Activated CD4-positive, CD25-positive, alpha-beta regulatory T cell (primary cell): ENCODE measurements at places on chromosomes 2 and 18.

DNA sequence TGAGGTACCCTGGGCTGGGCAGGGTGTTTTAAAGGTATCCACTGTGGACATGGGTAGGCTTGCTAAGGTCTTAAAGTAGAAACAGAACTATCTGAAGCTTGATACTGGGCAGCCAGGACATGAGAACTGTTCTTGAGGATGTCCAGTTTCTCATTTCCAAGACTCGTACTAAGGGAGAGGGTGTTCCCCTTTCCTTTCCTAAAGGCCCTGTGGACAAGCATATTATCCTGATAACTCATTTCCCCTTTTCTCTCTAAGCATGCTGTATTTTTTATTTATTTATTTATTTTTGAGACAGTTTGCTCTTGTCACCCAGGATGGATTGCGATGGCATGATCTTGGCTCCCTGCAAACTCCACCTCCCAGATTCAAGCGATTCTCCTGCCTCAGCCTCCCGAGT lies 273.6 kb downstream of the PRKCE start:
- no peak for DNase-seq

DNA sequence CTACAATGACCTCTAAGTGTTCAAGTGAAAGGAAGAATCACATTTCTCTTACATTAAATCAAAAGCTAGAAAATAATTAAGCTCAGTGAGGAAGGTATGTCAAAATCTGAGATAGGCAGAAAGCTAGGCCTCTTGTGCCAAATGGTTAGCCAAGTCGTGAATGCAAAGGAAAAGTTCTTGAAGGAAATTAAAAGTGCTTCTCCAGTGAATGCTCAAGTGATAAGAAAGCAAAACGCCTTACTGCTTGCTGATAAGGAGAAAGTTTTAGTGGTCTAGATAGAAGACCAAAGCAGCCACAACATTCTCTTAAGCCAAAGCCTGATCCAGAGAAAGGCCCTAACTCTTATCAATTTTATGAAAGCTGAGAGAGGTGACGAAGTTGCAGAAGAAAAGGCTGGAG lies 932.3 kb upstream of the ACVR2A start:
- DNase-seq = no peak

DNA sequence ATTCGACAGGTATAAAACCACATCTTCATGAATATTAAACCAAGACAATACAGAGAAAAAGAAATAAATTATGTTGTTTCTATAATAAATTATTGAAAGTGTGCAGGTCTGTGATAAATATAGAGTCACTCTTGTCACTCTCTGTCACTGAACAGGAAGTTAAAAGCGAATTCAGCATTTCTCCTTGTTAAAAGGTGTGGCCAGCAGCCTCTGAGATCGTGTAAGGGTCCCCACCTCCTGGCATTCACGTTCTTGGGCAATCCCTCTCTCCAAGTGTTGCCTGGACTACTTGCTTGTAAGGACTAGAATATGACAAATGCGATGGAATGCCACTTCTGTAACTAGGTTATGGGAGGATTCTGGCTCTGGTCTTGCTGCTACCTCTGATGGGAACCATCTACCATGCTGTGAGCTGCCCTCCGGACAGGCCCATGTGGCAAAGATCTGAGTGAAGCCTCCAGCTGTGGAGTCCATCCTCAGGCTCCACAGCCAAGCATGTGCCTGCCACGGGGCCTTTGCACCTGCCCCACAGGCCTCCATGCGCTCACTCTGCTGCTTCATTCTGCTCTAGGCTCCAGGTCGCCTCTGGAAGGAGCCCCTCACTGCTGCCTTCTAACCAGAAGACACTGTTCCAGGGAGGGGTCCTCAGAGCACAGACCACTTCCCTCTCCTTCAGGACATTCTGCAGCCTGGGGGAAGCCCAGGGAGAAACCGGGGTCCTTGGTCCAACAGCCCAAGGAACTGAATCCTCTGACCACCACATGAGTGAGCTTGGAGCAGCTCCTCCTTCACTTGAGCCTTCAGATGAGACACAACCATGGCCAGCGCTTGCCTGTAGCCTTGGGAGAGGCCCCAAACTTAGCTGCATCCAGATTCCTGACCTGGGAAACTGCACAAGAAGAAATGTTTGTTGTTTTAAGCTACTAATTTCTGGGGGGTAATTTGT lies 202.9 kb upstream of the HDAC4 start:
- DNase-seq = no peak

- DNase-seq = no peak
Observed at GRCh38 chr2:212968284-212969081, 182.9 kb downstream of the IKZF2 start.

DNA sequence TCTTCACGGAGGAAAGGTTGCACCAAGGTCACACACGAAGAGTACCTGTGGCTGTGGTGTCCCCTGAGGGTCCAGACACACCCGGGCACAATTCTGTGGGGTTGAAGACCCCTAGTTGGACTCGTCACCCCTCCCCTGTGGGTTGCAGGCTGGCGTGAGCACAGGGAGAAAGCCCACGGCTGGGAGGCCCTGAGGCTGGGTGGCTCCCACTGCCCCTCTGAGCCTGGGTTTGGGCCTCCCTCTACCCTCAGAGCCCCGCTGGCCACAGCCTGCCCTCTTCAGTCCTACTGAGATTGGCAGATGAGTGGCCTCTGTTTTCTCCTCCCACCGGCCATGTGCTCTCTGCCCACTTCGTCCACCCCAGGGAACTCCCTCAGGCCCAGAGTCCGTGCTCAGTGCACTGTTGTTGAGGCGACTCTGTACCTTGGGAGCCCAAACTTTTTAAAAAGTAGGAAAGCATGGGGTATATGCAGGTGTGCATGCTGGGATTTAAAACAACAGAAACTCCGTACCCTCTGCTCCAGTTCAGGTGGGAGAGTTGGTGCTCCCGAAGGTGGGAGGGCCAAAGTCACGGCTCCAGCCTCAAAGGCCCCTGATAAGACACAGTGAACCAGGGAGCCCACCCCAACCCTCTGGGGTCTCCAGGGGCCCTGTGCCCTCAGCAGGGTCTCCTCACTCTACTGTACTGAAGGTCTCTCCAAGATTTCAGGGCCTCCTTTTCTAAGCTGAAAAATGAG lies 19.1 kb downstream of the RAMP1 start:
- no peak for DNase-seq

- no peak for DNase-seq
Observed at GRCh38 chr18:39360072-39360471, 1794.5 kb upstream of the CELF4 start.

- no peak for DNase-seq
Observed at GRCh38 chr2:185391543-185391942, 347.1 kb upstream of the FSIP2 start.

GRCh38 chr2:181812106-181812743 lies 79.3 kb upstream of the ITPRID2 start:
- no peak for DNase-seq

DNA sequence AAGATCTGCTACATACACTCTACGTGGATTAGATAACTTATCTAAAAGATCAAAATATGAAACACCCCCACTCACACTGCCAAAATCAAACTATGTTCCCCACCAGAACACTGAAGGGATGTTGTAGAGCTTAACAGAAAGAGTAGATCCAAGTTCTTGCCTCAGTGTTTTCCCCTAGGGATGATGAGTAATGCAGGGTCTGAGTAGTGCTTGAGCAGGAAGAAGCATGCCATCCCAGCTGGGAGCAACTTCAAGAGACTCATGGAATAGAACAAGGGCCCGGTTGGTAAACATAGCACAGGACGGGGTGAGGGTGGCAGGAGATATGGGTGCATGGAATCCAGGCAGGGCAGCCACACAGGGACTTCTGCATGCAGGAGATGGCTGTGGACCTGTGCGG lies 74.3 kb downstream of the SNTG2 start:
- DNase-seq = no peak

DNA sequence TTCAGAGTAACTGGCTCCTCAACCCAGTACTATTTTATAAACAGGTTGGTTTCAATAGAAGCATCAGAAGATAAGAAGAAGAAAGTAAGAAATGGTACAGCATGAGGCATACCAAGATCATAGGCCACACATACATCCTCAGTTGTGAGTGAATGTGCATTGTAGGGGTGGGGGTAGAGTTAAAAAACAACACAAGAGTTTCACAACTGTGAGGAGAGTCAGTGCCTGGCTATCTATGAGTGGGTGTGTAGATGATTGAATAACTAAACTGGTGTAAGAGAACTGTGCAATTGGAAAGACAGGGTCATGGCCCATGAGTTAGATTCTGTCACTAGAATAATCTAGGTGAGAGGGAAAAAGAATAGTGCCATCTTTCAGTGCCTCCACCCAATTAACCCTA lies 748.2 kb upstream of the ACVR2A start:
- DNase-seq = no peak

GRCh38 chr2:68127358-68128242 lies 30.1 kb upstream of the PNO1 start:
- DNase-seq = no peak

GRCh38 chr2:34950797-34951196 lies 1351.7 kb upstream of the FAM98A start:
- DNase-seq = no peak

GRCh38 chr2:127740665-127741288 lies 39.5 kb downstream of the SFT2D3 start:
- DNase-seq = no peak

DNA sequence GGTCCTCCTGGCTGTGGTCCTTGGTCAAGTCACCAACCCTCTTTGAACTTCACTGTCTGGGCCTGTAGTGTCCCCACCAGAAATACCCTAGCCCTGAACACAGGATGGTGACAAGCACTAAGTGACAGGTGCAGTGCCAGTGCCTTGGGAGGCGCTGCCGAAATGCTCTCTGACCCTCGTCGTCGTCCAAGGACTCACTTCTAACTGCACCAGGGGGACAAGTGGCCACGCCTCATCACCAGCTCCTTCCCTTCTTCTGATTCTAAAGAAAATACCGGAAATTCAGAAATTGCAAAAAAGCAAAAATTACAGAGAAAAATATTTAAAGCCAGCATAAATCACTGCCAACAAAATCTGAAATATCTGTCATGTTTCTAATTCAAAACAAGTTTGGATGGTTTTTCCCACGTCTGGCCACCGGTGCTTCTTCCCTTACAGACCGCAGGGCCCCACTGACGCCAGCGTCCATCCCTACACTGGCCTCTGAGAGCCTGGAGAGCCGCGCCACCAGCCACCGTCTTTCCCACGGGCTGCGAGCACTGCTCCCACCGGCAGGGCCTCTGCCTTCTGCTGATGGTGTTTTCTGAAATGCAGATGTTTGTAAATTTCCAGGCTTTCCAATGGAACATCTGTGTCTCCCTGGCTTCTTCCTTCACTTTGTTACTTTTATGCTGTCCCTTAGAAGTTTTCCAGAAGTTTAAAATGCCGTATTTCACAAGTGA lies 37.4 kb upstream of the GPC1 start:
- DNase-seq = no peak

DNA sequence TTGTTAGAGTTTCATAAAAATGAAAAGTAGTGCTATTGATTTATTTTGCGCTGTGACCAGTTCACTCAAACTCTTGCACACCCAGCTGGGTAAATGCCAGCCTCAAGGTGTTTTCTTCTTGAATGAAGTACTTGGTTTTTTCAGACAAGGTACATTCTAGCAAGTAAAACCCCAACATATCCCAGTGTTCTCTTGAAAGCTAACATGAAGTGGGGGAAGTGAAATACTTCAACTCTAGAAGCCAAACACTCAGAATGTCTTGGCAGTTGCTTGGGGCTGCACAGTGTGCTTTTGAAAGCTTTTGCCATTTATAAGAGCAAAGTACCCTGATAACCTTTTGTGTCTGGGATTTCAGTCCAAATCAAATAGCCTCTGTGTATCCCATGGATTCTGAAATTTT lies 13.4 kb downstream of the NPAS2 start:
- DNase-seq = no peak

- no peak for DNase-seq
Observed at GRCh38 chr2:67777010-67777409, 285.8 kb downstream of the C1D start.

- DNase-seq = no peak
Observed at GRCh38 chr2:173216051-173216450, 138.6 kb upstream of the CDCA7 start.

GRCh38 chr2:29335396-29335795 lies 220.2 kb downstream of the CLIP4 start:
- DNase-seq = no peak

DNA sequence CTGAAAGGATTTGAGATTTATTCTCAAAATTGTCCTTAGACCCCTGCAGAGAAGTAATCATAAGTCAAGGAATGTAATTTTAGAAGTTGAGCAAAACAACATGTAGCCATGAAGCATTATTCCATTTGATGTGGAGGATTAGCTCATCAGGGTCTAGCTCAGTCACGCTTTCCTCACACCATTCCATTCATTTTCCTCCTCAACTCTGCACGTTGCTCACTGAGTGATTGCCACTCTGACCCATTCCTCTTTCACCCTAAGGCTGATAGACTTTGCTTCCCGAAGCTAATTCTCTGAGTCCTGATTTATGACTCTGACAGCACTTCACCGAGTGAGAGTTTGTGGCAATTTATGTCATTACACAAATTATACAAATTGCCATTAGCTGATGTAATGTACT lies 820.6 kb upstream of the PIK3C3 start:
- no peak for DNase-seq

DNA sequence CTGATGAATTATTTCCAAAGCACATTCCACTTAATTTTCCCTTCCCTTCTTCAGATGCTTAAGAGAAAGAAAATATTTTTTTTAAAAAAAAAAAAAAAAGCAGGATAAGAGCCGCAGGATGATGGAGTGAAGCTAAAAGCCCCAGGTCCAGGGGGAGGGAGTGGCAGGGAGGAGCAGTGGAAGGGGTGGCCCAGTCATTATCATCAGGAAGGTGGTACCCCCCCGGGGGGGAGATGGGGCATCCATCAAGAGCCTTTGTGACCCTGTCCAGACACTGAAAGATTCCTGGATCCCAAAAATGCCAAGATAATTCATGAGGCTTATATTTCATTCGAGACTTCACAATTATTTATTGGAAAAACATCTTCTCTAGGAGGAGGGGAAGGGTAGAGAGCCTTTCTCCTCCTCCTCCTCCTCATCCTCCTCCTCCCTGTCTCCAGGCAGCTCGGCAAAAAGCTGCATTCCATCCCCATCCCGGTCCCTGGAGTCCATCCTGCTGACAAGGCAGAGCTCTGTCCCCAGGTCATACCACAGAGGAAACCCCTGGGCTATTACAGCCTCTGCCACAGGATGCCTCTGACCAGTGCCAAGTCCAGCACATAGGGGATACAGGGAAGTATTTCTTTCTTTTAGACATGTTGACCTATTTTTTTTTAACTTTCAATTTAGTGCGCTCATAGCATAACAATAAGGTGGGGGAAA lies 125.3 kb downstream of the TWIST2 start:
- no peak for DNase-seq
